Hematopoietic multipotent progenitor cell treated with erythropoietin and hydrocortisone succinate and interleukin-3 and kit ligand, for 15 days (in vitro differentiated cells): ENCODE measurements at places on chromosomes 5 and 9.
A peak's percentile ranks its signal among the peaks of the same experiment; 100 is the strongest.

- DNase-seq: no peak
Measured at GRCh38 chr5:53858700-53859456, 298.4 kb downstream of the NDUFS4 start.

DNA sequence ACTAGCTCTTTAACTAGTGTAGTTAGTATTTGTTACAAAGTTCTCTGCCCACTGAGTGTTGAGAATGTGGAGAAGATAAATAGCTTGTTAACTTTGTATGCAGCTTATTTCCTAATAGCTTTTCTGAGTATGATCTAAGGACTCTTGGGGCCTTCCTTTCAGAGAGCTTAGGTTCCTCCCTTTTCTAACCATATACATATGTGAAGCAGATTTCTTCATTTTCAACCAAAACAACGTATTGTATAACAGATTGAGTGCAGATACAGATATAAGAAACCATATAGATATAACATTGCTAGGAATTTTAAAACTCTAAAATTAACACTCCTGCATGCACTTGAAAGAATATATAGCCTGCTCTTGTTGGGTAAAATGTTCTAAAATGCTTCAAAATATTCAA, 70.4 kb downstream of the SCAMP1 start:
- no peak for DNase-seq

DNA sequence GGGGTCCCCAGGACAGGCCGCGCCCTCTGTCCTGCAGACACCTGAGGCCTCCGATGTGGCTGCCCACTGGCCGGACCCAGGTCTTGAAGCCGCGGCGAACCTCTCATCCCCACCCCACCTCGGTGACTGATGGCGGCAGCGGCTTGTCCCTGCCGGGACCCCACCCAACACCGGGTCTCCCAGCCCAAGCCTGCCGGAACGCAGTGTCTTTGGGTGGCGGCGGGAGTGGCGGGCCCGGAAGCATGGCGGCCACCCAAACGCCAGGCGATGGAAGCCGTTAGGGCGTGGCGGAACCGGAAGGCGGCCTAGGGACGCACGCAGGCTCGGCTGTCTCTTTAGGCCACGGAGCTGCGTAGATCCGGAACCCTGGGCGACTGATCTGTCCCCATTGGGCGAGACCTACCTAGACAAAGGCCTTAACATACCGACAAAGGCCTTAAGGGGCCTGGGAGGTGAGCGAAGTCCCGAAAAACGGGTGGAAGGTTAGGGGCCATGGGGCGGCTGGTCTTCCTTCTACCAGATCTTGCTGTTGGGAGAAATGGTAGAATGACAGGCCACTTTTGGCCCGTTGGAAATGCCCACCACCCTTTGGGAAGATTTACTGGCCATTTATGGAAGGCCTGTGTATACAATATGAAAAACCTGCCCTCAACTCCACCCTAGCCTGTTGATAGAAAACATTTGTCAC, 94.6 kb upstream of the SMC2 start:
- DNase-seq: no peak

GRCh38 chr9:129109537-129109903, 1.1 kb downstream of the CRAT start:
- DNase-seq: peak; percentile 45

- DNase-seq: peak; percentile 15
Measured at GRCh38 chr5:36442796-36443195, 141.1 kb upstream of the RANBP3L start.

DNA sequence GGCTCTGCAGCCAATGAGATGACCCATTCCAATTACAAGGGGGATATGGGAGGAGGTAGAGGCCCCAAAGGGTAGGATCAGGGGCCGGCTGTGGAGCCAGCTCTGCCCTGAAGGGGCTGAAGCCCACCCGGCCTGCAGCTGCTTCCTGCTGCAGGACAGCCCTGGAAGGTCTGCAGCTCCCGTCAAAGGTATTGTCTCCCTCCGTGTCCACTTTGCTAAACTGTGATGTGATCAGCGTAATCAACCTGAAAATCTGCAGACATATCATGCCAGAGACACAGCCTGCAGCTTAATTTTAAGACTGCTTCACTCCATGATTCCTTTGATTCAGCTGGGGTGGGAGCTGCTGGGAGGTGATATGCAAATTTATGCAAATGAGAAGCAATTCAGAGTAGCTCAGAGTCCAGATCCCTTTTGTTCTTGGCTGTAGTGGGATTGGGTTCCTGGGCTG, 90.7 kb downstream of the GADD45G start:
- no peak for DNase-seq

DNA sequence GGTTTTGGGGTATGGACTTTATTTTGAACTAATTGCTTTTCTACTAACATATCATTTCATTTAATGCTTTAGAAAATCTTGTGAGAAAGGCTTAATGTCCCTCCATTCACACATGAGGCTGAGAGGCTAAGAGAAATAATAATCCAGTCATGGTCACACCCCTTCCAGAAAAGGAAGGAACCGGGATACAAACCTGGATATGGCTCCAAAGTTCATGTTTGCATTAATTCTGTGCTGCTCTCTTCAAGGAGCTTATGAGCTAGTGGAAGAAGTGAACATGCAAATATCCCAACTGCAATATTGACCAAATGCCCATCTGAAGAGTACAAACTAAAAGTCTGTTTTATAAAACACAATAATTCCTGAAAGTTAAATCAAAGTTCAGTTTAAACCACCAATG, 732.1 kb upstream of the RIOK2 start:
- no peak for DNase-seq

DNA sequence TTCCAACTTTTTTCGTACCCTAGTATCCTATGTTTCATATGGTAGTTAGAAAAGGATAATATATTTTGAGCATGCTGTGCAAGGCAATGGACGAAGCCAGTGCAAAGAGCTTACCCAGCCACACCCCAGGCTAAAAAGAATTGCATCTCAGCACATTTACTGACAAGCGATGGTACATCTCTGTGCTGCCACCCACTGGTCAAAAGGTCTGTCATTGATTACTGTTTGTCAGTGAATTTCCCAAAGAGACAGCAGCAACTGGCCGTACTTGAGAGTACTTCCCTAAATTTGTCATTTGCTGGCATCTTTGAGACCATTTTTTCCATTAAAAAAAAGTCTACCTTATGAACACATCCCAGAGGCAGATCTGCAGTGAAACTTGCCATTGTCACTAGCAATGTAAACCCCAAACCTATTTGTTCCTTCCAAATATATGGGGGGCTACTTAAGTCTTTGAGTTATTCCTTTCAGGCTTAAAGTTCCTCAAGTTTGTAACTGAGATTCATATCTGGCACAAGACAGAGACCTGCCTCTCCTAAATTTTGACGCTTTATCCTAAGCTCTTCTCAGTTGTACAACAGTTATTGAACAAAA, 184.3 kb downstream of the CTNND2 start:
- DNase-seq: no peak

DNA sequence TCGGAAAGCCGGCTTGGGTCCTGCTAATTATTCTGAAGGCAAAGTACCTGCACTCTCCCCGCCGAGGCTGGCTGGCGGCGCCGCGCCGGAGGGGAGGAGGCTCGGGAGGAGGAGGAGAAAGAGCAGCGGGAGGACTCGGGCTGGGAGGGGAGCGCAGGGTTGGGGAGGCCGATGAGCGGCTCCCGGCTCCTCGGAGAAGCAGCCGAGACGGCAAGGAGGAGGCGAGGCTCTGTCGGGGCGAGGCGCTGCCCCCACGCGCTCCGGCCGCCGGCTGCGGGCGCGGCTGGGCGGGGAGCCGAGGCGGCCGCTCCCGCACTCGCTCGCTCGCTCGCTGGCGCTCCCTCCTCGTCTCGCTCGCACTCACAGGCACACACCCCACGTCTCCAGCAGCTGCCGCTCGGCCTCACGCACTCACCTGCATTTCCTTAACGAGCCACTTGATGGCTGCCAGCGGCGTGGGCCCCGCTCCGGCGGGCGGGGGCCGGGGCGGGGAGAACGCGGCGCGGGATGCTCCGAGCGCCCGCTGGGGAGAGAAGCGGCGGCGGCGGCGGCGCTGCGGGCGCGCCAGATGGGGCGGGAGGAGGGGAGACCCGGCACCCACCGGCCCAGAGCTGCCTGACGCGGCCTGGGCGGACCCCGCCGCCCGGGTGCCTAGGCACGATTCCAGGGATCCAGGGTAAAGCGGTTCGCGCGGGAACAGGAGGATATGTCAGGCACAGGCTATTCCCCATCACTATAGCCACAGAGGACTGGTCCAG, at the start of gene PTPRD:
Gene PTPRD (minus strand): TSS at position 362 of the 758 bp plus-strand sequence.
- no peak for DNase-seq

GRCh38 chr5:113218200-113218599, 216.6 kb downstream of the TSSK1B start:
- no peak for DNase-seq

DNA sequence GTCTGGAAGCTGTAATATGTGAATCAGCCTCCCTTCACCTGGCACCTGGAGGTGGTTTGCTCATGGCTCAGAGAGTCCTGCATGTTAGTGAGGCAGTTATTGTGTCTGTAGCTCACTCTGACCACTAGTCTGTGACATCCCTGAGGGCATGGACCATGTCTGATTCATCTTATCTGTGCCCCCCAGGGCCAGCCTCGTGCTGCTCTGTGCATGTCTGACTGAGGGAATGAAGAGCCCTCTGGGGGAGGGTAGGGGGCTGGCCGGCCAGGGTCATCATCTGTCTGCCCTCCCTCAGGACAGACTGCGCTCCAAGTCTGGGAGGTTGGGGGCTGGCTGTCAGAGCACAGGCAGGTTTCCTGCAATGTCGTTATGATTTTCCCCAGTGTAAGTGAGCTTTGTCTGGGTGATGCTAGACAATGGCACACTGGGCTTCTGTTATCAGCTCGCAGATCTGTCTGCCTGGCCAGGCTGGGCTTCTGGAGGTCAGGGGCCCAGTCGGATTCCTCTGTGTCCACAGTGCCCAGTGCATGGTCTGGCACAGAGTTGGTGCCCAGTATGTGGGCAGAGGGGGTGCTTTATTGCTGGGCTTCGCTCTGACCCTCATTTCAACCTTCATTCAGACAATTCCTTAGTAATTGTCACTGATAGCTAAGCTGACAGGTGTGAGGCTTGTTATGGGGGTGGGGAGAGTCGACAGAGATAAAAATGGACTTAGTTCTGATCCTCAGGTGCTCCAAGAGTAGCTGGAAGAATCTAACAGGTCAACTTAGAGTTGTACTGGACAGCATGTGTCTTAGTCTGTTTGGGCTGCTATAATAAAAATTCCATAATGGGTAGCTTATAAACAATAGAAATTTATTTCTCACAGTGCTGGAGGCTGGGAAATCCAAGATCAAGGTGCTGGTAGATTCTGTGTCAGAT, 85.7 kb upstream of the SHB start:
- DNase-seq: no peak

GRCh38 chr9:83933790-83934189, 12.6 kb upstream of the KIF27 start:
- DNase-seq: no peak

GRCh38 chr5:77999399-77999798, 223.3 kb upstream of the TBCA start:
- DNase-seq: no peak

GRCh38 chr5:150694612-150695011, 6.2 kb downstream of the RBM22 start:
- peak; percentile 46 for DNase-seq

DNA sequence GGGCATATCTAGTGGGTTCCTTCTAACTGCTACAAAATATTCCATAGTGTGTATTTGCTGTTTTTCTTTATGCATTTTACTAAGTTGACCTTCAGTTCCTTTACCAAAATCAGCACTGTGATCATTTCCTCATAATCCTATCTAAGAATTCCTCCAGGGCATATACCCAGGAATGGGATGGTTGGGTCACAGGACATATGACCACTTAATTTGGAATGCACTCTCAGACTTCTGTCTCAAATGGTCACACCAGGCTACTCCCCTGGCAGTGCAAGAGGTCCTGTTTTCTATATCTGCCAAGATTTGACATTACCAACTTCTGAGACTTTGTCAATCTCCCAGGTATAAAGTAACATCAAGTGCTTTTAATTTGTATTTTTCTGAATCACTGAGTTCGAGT, 63.9 kb downstream of the ADAMTS12 start:
- no peak for DNase-seq

DNA sequence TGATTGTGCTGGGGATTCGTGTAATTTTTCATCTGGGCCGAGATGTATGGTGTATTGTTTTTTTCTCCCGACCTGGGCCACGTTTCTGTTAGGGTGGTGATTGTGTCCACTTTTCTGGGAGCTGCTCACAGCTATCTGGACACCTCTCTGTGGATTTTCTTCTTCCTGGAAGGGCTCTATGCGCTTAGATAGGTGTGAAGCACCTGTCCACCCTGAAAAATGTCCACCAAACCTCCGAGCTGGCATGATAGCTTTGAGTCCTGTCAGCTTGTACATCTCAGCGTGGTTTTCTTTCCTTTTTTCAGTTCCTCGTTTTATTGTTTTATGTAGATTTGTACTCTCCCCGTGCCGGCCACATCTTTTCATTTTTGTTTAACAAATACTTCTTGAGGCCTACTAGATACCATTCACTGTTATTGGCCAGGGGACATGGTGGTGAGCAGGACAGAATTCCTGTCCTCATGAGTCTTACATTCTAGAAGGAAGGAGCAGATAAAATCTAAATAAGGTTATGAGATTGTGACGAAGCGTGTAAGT, 1.1 kb downstream of the UGCG start:
- peak; percentile 13 for DNase-seq

- DNase-seq: peak; percentile 93
Measured at GRCh38 chr5:168851902-168852321, 272.7 kb upstream of the PANK3 start.

GRCh38 chr5:81003811-81004386, 43.7 kb downstream of the RASGRF2 start:
- no peak for DNase-seq

- no peak for DNase-seq
Measured at GRCh38 chr5:51024263-51024662, 357.8 kb downstream of the PARP8 start.

- DNase-seq: no peak
Measured at GRCh38 chr5:134092875-134093274, 21.6 kb upstream of the TCF7 start.

- DNase-seq: no peak
Measured at GRCh38 chr9:121316378-121316777, 48.4 kb downstream of the GSN start.

DNA sequence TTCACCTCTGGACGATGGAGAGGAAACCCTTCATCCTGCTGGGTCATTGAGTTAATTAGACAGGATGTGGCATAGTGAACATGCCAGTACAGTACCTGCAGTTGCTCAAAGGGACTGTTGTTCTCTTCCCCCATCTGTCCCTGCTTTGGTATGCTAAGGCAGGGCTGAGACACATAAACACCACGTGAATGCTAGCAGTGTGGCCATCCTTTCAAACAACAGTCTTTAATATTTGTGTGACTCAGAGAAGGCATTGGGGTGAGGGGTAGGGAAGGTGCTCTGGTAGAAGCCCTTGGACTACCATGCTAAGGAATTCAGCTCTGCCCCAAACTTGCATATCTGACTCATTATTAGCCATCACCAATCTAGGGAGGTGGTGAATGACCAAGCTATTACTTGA, 180.2 kb upstream of the ZNF618 start:
- no peak for DNase-seq

- DNase-seq: no peak
Measured at GRCh38 chr9:134791009-134791408, 89.6 kb upstream of the FCN2 start.

GRCh38 chr9:80094176-80094771, 522.5 kb downstream of the TLE4 start:
- DNase-seq: no peak
